ENCODE measurements at places on chromosomes 12 and 14.

DNA sequence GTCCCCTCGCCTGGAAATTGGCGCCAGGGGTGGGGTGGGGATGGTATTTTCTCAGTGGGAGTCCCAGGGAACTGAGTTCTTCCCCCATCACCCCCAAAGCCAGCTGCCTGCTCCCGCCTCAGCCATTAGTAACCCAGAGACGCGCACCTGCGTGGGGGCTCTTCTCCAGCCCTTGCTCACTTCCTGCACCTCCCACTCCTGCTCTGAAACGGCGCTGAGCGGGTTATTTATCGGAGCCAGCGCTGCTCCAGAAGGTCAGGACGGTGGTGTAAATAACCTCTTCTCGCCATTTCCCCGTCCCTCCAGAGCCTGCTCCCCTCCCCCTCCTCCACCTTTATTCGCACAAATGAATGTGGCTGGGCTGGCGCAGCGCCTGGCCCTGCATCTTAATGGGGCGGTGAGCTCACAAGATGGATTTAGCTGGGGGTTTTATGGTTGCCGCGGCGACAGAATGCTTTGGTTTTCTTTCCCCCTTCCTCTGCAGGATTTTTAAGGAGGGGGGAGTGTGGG is 12.2 kb downstream of the GPR84 start:
- DNase-seq: no peak

GRCh38 chr14:59371771-59372170 is 93.4 kb downstream of the GPR135 start:
- no peak for DNase-seq

GRCh38 chr12:58026426-58026825 is 85.1 kb downstream of the ATP23 start:
- DNase-seq: no peak

DNA sequence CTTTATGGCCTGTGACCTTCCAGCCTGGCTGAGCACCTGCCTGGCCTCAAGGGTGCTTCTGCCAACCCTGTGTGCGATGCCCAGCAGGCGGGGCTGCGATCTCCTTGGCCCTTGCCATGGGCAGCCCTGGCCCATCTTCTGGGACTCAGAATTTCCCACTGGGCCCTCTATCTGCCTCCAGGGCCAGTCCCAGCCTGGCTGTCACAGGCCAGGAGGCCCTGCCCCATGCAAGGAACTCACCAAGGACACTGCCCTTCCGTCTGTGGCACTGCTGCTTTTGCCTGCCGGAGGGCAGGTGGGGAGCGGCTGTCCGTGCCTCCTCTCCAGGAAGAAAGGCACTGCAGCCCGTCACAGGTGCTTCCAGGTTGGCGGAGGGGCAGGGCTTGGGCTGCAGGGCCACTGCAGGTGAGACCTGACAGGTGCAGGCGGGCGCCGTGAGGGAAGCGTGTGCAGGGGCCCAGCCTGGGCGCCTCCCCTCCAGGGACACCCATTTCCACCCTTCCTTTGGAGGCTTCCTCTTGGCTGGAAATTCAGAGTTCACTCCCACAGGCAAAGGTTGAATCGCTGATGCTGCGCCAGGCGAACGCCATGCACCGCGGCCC is 177.8 kb downstream of the KIF26A start:
- no peak for DNase-seq

GRCh38 chr14:54503486-54503885 is 6.2 kb upstream of the CGRRF1 start:
- DNase-seq: no peak

DNA sequence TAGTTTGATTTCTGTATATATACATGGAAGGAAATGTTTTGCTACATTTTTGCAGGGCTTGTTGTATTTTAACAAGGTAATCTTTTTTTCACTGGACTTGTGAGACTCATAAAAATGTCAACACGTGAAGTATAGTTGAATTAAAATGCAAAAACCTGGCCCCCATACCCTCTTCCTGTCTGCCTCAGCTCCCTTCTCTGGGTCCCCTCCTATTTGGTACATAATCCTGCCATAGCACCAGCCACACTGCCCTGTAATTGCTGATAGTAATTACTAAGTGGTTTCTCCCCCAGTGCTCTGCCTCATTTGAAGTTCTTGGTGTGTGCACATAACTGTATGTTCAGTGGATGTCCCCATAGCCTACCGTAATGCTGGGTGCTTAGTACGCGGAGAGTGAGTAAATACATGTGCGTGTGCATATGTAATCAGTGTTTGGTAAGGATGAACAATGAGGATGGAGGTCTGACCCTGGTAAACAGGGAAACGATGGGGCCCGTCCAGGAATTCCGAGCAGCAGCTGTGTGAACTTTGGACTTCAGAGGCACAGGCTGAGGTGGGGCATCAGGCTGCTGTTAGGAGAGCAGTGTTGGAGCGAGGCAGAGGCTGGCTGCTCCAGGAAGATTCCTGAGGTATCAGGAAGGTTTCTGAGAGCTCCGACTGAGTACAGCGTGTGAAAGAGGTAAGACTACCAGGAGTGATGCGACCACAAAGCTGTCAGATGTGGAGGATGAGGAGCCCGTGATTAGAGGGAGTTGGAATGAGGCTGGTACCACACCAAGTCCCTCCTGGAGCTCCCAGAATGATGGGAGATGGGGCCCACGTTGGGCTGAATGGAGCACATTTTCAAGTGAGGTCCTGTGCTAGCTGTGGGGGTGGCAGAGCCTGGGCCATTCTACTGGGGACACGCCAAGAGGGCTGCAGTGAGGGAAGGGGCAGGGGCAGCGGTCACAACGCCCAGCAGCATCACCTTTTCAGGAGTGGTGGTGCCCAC is 106.8 kb downstream of the PELI2 start:
- DNase-seq: no peak

DNA sequence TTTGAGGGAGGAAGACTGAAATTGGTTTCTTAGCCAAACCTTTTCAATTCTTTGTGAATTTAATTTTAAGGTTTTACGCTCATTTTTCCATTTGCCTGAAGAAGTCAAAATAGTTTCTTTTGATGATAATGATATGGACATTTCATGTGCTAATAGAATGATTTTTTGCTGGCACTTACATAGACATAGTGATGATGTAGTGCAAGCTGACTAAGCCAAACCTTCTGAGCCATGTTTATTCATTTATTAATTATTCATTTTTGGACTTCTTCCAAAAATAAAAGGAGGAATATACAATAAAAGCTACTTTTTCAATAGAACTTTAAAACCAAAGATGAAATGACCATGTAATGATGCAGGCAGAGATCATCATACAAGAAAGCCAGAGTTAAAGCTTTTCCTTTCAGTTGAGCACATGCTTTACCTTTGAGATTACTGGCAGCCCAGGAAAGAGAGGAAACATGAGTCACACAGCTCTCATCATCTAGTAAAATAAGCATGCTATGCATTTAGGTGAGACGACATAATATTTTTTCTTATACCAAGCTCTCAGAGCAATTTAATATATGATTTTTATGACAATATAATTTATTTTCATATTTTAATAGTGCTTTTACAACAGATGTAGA is 24.8 kb downstream of the KCNA1 start:
- DNase-seq: no peak

DNA sequence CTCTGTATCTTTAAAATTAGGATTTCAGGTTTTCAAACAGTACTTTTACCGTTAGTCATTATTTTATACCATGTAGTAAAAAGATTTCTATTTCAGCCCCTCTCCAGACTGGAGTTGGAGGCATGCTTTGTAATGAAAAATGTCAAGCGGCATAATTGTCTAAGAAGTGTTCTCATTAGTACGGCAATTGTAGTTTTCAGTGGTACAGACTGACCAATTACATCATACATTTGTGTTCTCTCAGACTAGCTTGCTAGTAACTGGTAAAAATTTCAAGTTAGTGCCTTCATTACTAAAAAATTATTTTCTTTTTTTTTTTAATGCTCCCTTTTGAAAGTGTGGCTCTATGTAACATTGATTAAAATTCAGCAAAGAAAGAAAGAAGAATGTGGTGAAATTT is 4.5 kb downstream of the USP30 start:
- DNase-seq: no peak

All from GM18507 (cell line).